ENCODE measurements at places on chromosomes 12 and 14. TPM values are rescaled to one million over a fixed set of nuclear protein-coding genes. Genes with fewer than 3 reads are reported as not detected.

DNA sequence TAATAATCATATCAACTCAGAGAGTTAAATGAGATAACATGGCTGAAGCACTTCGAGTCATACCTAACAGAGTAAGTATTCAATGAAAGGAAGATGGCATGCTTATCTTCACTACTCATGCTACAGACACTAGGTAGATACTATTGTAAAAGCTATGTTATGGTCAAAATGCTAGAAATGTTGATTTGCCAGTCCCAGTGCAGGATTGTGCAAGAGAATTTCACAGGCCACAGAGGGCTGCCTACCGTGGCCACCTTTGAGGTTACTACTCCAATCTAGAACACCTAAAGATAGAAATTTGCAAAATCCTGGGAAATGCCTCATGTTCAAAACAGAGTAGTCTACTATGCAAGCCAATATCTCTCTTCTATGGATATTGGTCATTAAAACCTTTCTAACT lies 75.3 kb upstream of the PLEKHG7 start:
- no peak for DNase-seq

DNA sequence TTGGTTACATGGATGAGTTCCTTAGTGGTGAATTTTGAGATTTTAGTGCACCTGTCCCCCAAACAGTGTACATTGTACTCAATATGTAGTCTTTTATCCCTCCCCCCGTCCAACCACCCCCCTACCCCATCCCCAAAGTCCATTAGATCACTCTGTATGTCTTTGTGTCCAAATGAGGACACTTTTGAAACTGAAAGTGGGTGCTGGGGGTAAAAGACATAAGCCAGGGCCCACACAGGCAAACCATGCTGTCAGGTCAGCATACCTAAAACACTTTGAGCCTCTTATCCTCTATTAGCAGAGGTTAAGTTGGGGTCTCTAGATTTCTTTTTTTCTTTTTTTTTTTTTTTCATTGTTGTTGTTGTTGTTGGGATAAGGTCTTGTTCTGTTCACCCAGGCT lies 31.3 kb upstream of the KICS2 start:
- no peak for DNase-seq

- no peak for DNase-seq
Observed at GRCh38 chr12:115240251-115240650, 556.3 kb upstream of the TBX3 start.

CIROP gene
- total RNA-seq: not detected

ISCA2 gene
- 20.4 TPM for total RNA-seq

DNA sequence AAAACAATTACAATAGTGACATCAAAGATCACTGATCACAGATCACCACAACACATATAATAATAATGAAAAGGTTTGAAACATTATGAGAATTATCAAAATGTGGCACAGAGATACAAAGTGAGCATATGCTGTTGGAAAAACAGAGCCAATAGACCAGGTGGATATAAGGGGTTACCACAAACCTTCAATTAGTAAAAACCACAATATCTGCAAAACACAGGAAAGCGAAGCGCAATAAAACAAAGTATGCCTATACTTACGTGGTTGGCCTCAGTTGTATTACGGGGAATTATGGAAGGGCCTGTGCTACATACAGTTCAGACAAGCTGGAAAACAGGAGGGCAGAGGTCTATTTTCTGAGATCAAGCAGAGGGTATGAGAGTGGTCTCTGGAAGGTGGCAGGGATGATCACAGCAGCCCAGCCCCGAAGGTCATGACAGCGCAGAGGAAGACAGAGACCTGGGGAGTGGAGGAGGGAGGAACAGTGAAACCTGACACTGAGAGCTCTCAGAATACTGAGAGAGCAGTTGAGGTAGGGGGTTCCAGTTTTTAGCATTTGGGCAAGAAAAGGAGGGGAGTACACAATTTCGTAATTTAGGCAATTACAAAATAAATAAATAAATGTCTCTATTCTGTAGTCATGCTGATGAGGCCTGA lies 41.3 kb downstream of the IFNG start:
- DNase-seq: no peak
